ENCODE measurements at places on chromosomes 3 and 15. TPM values are rescaled to one million over a fixed set of nuclear protein-coding genes. Genes with fewer than 3 reads are reported as not detected.
A peak's percentile ranks its signal among the peaks of the same experiment; 100 is the strongest.

Gene TMEM158
- total RNA-seq = 4.4 TPM

DNA sequence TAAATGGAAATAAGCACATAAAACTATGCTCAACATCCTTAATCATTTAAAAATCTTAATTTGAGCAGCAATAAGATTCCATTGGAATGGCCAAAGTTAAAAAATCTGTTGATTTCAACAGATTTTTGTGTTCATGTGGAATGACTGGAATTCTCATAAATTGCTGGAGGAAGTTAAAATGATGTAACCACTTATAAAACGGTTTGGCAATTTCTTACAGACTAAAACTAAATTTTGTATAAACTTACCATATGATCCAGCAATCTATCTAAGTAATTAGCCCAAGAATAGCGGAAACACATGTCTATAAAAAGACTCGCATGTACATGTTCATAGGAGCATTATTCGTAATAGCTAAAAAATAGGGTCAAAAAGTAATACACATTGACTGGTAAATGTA, 1713.6 kb downstream of the SI start:
- no peak for ATAC-seq

Gene MOBP
- total RNA-seq = not detected

DNA sequence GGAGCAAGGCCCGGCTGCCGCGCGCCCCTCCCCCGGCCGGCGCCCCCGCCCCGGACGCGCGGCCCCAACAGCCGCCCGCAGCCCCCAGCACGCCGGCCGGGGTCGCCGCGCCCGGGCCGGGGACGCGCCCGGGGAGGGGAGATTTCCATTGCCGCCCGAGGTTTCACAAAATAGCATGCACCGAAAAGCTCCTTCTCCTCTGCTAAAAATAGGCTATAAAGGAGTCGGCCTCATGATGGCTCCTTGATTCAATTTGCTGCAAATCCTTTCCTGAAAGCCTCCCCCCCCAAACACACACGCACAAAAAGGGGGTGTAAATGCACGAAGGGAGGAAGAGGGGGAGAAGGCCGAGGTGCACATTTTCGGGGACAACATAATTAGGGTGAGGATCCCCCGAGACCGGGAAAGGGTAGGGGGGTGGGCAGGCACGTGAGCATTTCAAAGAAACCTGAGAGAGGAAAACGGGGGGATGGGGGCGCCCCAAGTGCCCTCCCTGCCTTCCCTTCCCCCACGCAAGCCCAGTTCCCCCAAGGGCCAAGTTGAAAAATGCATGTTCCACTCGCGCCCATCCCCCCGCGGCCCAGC, 734 bp downstream of the TBL1XR1 start:
- peak; percentile 2 for ATAC-seq

- no peak for ATAC-seq
These were observed 9.1 kb upstream of the LIPH start for GRCh38 chr3:185561374-185561943.
